ENCODE measurements at places on chromosomes 4 and X.

GRCh38 chr4:168735735-168736134 is 238.9 kb downstream of the PALLD start:
- DNase-seq: no peak

- DNase-seq: no peak
Measured at GRCh38 chr4:10403633-10404445, 53.4 kb downstream of the ZNF518B start.

DNA sequence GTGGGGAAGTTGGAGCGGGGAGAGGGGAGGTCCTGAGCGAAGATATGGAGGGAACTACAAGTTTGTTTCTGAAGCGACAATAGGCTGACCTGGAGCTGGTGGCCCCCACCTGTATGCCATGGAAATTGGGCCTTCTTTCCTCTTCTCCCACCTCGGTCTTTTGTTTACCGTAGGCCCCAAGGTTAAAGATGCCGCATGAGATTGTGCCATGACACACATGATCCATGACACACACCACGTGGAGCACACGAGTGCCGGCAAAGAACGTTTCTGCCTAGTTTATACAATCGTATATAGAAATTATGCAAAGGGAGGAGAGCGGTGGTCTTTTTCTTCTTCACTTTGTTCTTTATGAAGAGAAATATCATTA is 408 bp downstream of the TMEM33 start:
- no peak for DNase-seq

- no peak for DNase-seq
Measured at GRCh38 chr4:66688674-66689073, 856.6 kb downstream of the CENPC start.

DNA sequence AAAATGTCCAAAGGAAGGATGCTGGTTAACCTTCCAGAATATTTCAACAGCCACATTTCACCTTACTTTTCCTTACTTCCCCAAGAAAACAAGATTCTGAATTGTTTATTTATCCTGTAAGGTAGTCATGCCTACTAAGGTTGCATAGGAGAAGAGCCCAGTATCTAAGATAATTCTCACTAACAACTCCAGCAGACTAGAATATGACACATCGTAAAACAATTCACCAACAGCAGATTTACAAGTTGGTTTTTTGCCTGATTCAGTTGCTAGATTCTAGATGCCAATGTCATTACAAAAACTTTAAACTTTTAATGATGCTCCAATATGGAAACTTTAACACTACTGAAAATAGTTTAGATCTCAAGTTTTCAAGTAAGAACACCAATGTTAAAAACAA is 176.4 kb downstream of the IL13RA2 start:
- no peak for DNase-seq

DNA sequence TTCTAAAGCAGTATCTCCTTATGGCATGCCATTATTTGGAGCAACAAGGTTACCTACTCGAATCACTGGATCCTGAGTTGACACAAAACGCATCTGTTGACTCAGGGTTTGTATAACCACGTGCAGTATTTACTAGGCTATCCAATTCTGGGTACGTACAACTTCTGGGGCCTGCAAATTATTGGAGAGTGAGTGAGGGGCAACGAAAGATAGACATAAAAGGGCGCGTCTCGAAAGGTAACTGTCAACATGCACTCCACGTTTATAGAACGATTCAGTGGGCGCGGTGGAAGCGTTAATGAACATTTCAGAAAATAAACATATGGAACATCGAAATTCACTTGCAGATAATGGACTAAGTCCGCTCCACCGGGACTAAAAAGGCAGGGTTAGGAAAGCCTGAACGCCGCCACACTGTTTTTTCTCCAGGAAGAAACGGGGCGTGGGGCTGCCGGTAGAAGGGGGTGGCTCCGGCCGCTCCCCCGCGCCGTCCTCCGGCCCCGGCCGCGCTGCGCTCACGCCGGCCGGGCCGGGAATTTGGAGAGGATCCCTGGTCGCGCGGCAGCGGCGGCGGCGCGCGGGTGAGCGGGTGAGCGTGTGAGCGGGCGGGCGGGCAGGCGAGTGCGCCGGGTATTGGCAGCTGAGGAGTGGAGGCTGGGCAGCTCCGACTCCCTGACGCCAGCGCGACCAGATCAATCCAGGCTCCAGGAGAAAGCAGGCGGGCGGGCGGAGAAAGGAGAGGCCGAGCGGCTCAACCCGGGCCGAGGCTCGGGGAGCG is at the start of gene SMAD1:
Gene SMAD1, plus strand, starts transcription at position 690 of the 778 bp plus-strand sequence. CDS start 32,761 bp downstream, outside the sequence.
- peak; percentile 72 for DNase-seq

DNA sequence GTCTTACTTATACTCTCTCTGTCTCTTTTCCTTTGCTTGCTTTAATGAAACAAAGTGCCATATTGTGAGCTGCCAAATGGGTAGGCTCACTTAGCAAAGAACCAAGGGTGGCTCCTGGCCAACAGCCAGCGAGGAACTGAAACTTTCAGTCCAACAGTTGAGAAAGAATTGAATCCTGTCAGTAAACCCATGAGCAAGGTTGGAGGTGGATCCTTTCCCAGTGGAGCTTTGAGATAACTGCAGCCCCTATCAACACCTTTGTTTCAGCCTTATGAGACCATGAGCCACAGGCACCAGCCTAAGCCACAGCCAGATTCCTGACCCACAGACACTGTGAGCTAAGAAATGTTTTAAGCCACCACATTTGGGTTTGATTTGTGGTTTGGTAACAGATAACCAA is 362.2 kb downstream of the PDGFC start:
- DNase-seq: no peak

DNA sequence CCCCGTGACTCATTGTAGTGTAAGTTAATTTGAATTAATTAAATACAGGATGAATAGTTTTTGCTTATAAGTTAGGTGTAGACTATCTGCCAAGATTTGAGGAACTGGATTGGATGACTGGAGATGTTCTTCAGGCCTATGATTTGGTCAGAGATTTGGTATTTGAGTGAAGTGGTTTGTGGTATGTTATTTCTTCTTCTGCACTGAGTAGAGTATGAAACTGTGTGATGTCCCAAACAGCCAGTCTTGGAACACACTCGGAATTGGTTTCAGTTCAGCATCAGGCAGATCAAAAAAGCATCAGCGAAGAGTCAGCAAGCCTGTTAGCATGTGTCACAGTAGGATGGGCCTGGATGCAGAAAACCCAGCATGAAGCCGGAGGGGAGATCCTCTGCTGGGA is 294.1 kb downstream of the ARHGAP10 start:
- no peak for DNase-seq

DNA sequence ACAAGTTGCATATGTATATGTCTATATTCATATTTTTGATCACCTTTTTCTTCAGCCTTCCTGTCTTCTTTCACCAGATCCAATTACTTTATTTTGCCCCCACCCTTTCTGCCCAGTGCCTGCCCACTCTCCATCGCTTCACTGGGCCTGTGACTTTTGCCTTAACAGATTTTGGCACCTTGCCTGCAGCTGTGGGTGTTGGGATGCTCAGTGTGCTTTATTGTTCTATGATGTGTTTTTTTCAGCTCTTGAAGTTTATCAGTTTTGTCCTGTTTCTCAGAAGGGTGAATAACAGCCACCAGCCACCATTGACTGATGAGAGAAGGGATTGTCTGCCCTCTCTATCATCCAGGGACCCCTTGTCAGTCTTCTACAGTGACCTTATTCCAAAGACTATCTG is 77.2 kb upstream of the GALNT7 start:
- no peak for DNase-seq

GRCh38 chr4:108531461-108531860 is 88.9 kb upstream of the RPL34 start:
- DNase-seq: no peak

DNA sequence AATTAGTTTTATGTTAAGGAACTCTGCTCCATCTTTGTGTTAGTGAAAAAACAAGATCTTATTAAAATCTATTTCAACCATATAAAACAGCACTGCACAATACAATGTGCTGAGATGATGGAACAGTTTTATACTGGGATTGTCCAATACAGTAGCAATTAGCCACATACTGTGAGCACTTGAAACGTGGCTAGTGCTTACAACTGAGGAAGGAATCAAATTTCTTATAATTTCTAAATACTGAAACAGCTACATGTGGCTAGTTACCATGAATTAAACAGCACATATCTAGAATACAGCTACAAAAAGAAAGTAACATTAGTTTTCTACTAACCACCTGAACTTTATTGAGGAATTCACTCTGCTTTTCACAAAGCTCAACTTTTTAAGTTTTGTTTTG is 14.7 kb downstream of the NFXL1 start:
- DNase-seq: no peak

DNA sequence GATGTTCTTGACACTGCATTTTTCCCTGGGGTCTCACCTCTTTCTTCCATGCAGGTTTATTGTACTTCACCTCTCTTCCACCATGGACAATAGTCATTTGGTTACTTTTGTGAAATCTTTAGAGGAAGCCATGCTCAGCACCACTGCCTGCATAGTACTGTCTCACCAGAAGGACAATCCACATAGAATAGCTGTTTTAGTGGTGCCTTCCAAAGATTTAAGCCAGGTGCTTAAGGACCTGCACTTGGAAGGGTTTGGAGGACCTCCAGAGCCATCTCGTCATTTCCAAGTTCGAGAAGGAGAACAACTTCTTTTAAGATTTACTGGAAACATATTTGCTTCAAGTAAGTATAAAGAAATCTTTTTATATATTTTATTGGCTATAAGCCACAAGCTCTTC is 26.7 kb downstream of the DTHD1 start:
- DNase-seq: no peak

GRCh38 chr4:106762666-106763443 is 273.3 kb downstream of the DKK2 start:
- no peak for DNase-seq

- no peak for DNase-seq
Measured at GRCh38 chr4:7210824-7211223, 18.5 kb downstream of the SORCS2 start.

DNA sequence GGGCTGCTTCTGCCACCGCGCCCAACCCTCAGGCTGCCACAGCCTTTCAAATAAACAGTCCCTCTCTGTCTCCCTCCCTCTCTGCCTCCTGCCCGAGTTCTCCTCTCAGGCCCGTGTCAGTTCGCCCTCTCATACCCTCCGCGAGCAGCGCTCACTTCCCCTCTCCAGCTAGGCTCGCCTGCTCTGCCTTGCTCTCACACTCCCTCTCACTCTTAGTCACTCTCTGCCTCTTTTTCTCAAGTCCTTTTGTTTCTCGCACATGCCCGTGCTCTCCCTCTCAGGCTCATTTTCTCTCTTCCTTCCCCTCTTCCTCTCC is 3.2 kb downstream of the EFNB1 start:
- DNase-seq: peak; percentile 22

- DNase-seq: no peak
Measured at GRCh38 chrX:130145123-130145522, 20.5 kb downstream of the AIFM1 start.

GRCh38 chr4:139942241-139942640 is 211.7 kb downstream of the MAML3 start:
- no peak for DNase-seq

DNA sequence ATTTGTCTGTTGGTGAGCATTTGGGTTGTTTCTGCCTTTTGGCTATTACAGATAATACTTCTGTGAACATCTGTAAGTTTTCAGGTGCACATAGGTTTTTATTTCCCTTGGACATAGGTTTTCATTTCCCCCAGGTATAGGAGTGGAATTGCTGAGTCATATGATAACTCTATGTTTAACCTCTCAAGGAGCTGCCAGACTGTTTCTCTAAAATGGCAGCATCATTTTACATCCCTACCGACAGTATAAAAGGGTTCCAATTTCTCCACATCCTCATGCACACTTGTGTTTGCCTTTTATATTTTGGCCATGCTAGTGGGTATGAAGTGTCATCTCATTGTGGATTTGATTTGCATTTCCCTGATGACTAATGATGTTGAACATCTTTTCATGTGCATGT is 53.5 kb downstream of the TMEM164 start:
- DNase-seq: no peak

DNA sequence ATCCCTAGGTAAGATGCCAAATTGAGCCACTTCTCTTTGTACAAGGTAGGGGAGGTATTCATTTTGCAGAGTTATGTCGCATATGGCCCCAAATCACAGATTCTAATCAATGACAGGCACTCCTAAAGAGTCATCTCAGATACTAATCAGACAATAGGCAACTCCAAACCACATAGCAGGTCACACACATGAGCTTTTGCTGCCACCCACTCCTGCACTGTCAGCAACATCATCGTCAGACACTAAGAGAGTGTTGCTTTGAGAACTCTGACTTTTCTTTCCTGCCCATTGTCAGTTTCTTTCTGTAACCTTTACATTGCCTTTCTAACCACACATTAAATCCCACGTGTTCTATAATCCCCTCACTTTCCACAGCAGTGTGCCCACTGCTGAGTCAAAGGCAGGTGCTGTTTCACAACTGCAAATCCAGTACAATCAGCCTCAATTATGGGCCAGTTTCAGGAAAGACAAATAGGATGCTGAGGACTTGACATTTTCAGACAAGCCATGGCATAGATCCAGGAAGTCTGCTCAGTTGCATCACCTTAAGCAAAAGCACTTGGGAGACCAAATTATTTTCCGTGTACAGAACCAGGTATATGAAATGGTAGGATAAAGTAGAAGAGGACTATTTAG is 23.5 kb downstream of the TMEM31 start:
- no peak for DNase-seq

- DNase-seq: peak; percentile 71
Measured at GRCh38 chr4:11428899-11429698, 405 bp upstream of the HS3ST1 start.

- DNase-seq: no peak
Measured at GRCh38 chr4:187444061-187444460, 551.5 kb upstream of the ZFP42 start.

DNA sequence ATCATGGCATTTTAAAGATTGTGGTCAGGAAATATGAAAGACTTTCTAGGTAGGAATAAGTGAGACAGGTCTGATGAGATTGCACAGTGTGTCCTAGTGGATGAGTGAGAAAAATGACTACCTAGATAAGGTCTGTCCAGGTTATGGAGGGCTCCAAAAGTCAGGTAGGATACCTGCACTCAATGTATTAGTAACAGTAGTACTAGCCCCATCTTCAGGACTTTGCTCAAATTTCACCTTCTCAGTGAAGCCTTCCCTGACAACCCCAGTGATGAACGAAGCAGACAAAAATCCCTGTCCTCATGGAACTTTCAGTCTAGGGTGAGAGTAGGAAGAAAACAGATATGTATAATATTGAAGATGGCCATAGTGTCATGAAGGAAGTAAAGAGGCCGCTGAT is 85.7 kb downstream of the ZIC3 start:
- DNase-seq: no peak

DNA sequence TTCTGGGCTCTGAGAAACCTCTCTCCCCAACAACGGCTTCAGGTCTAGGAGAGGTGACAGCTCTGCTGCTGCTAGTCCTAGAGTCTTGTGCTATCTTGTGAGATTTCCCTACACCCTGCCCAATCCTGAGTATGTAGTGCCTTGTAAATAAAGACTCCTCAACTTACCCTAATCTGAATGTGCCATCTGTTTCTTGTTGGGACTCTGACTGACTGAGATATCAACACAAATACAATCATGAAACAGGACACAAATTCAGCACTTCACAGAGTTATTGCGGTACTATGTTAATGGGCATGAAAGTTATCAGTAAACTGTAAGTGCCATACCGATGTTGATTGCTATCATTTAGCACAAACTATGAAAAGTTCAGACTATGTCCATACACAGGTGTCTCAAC is 529.0 kb upstream of the FTHL17 start:
- no peak for DNase-seq

- peak; percentile 80 for DNase-seq
Measured at GRCh38 chr4:41257257-41257901, 651 bp downstream of the UCHL1 start.

GRCh38 chr4:137707626-137708025 is 175.3 kb upstream of the PCDH18 start:
- DNase-seq: no peak

- peak; percentile 39 for DNase-seq
Measured at GRCh38 chr4:95549246-95550114, 707 bp upstream of the UNC5C start.
